Activated T-helper 1 cell treated with anti-CD3 and anti-CD28 coated beads, Interleukin-12 subunit alpha, Interleukin-12 subunit beta, Interleukin-2, Interleukin-4 antibody, amounts not matched to agents 30 ng/mL and 10 ng/mL and 1 ng/mL, durations not matched to agents 14 hours and 24 hours and 36 hours (primary cell): ENCODE measurements at places on chromosomes 4 and X.

DNA sequence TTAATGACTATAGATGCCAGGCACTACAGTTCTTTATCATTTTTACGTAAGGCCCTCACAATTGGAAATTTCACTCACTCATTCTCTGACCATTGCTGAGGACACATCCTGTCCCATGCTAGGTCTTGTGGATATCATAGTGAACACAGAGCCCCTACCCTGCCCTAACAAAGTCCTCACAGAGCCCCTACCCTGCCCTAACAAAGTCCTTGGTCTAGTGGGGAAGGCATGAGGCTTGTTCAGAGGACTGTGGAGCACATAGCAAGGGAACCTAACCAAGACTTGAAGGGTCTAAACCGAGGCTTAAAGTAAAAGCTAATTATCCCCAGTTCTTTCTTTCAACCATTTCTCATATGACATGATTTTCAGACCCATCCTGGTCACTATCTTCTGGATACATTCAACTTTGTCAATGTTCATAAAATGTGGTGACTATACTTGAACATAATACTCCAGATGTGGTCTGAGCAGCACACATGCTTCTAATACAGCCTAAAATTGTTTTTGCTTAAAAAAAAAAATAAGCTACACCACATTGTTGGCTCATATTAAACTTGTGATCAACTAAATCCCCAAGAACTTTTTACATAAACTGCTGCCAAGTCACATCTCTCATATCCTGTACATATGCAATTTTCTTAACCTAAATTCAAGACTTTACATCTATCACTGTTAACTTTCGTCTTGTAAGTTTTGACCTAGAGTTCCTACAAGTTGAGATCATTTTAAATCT is 77.0 kb downstream of the GPC3 start:
- DNase-seq = no peak

DNA sequence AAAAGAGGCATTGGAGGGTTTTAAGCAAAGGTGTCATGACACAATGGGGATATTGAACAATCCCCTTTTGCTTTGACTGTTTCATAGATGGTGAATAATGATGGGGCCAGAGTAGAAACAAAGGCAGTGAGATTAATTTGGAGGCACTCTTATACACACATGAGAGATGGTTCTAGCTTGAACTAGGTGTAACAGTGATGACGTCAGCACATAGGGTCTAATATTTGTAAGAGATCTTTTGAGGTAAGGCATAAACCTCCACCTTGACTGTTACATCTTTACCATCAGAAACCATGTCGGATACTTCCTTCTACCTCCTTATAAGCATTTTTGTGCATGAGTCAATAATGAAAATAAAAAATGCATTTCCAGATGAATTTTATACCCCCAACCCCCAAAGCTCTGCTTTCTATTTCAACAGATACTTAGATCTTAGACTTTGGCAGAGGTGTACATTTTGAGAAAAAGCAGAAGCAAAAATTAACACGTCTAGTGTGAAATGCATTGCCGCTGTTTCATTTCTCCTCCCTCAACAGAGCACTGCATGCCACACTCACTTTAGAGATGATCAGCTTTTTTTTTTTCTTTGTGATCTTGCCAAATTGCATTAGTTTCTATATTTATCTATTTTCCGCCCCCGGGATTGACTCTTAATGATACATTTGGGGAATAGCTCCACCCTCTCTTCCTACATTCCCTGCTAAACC is 87.2 kb downstream of the HS3ST1 start:
- DNase-seq = no peak

- DNase-seq = no peak
These were observed 330.3 kb downstream of the PPP4R3C start for GRCh38 chrX:27132862-27133261.

DNA sequence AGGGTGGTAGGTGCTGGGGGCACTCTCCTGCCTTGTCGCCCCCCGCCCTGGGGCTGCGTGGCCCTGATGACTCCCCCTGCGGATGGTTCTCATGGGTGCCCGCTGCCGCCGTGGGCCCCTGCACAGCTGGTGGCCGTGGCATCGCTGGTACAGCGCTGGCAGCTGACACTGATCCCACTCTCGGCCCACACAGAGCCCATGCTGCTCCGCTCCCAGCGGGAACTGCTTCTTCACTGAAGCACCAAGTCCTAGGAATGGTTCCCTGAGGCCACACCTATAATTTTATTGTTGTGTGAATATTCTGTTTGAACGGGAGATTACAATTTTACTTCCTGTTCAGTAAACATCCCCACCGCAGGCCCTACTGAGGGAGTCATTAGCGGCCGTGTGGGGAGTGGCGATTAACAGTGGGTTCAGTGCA is 138.6 kb upstream of the NKX1-1 start:
- DNase-seq = no peak

GRCh38 chrX:136193771-136194170 is 46.4 kb downstream of the FHL1 start:
- peak; percentile 1 for DNase-seq

GRCh38 chr4:87052615-87053014 is 117.8 kb downstream of the AFF1 start:
- no peak for DNase-seq

DNA sequence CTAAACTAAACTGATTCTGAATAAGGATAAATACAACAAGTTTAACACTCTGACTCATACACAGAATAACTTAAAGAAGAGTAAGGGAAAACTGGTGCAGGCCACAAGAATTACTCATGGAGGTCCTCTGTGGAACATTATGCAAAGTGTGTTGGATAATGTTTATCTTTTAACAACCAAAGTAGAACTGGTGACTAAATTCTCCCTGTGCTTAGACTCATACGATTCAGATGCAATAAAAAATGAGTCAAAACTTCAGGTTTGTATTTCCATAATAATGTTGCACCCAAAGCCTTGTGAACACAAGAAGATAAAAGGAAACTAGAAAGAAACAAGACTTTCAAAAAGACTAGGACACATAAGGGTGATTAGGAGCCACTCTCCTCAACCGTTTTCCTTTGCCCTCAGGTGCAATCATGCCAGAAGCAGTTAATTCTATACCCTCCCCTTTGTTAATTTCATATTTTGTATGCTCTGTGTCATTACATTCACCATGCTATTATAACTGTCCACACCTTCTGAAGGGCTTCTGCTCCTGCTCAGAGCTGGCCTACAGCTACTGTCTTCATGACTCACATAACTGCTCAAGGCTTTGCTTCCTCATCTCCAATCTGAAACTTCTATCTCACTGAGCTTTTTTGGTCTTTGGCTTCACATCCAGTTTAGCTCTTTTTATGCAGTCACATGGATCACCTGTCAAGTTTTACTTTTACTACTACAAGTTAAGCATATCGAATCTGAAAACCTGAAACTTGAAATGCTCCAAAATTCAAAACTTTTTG is 60.2 kb downstream of the KCNIP4 start:
- DNase-seq = no peak

DNA sequence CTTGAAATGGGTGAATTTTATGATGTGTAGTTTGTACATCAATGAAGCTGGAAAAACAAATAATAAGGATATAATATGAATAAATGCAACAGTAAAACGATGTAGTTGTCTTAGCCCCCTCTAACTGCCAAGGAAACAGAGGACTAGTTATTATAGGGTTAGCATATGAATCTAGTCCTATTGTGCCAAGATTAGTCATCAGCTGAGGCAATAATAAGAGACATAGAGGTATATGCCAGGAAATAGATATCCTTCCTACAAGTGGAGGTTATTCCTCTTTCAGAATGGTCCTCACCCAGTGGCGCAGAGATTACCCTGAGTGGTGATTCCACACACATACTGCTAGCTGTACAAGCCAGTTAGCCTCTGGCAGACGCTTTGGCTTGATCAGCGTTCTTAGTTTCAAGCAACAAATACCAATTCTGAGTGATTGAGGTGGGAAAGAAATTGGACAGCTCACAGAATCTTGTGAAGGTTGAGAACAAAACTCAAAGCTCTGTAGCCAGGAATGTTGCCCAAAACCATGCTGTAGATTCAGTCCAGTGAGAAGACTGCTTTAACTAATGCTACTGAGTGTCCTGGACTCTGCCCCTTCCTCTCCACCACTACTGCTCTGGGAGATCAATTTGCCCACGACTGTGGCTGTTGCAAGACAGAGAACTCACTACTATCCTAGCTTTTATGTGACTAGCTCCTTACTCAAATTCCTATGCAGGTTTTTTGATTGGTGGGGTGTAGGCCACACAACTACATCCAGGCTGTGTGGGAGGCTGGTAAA is 27.0 kb upstream of the ZNF280C start:
- DNase-seq = no peak

- no peak for DNase-seq
These were observed 855.1 kb upstream of the INTU start for GRCh38 chr4:126777649-126778048.
